Left lung (tissue), 14 donors: ENCODE measurements at places on chromosomes 7 and 10. TPM values are rescaled to one million over a fixed set of nuclear protein-coding genes. Genes with fewer than 3 reads are reported as not detected.

GRCh38 chr7:102047-102711, 90.2 kb upstream of the FAM20C start:
- H3K4me1 ChIP-seq: no peaks in the 10 kb centered on the region
- H3K27ac ChIP-seq: no peak overlapping the region
- no peaks in the 10 kb centered on the region for H3K36me3 ChIP-seq

DNA sequence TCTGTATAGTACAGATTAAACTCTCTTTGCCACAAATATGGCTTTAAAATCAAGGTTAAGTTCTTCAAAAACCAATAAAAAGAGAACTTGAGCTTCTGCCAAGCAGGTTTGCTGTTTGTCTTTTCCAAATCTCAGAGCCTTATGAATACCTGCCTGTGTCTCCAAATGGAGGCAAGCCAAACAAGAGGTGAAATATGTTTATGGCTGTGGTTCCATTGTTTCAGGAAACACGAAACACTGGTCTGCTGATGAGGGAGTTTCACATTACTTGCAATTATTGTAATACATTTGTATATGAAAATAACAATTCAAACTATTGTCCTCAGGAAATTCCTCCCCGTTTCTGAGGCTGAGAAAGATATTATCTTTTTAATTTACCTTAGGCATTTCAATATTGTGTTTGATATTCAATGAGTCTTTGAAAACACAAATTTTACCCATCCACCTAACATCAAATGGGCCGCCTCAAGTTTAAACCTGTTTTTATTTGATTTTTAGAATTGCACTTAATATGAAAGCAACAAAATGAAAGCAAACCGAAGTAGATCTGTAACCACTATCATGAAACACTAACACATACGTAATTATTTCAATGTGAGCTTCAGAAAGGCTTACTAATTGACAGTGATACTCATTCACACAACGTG, 359.3 kb downstream of the HGF start:
- H3K4me3 ChIP-seq: no peak overlapping the region
- H3K4me1 ChIP-seq: no peaks in the 10 kb centered on the region
- no peaks in the 10 kb centered on the region for H3K27me3 ChIP-seq

The BAIAP2L1 gene
- 20.8 TPM for polyA plus RNA-seq

DNA sequence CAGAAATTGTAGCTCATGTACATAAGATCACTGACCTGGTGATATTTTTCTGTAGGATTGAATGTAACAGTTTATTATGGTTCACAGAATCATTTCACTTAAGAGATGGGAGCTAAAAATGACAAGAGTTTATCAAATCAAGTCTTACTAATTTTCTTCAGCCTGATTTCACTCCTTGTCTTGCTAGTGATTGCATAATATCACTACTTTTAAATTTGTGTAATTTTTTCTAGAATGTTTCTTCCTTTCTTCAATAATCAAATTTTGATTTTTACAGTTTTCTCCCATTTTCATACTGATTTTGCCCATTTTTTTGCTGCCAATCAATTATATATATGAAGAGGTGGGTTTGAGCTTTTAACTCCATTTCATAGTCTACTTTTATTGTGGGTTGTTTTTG, 68.8 kb upstream of the TMEM140 start:
- H3K27ac ChIP-seq: no peak overlapping the region
- no peaks in the 10 kb centered on the region for H3K27me3 ChIP-seq
- no peak overlapping the region for H3K4me3 ChIP-seq
- H3K4me1 ChIP-seq: no peaks in the 10 kb centered on the region

DNA sequence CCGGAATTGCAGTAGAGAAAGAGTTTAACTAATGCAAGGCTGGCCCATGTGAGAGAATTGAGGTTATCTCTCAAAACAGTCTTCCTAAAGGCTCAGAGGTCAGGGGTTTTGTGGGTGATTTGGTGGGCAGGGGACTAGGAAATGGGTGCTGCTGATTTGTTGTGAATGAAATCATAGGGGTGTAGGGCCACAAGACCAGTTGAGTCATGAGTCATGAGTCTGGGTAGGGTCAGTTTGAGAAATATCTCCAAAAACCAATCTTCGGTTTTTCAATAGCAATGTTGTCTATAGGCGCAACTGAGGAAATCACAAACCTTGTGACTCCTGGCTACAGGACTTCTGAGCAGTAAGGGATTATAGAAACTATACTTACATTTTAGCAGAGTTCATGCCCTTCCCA, 460.0 kb upstream of the NRP1 start:
- no peak overlapping the region for H3K4me3 ChIP-seq
- no peaks in the 10 kb centered on the region for H3K36me3 ChIP-seq
- DNase-seq: no peak
- H3K27me3 ChIP-seq: no peaks in the 10 kb centered on the region
- H3K27ac ChIP-seq: no peak overlapping the region
- no peaks in the 10 kb centered on the region for H3K4me1 ChIP-seq

DNA sequence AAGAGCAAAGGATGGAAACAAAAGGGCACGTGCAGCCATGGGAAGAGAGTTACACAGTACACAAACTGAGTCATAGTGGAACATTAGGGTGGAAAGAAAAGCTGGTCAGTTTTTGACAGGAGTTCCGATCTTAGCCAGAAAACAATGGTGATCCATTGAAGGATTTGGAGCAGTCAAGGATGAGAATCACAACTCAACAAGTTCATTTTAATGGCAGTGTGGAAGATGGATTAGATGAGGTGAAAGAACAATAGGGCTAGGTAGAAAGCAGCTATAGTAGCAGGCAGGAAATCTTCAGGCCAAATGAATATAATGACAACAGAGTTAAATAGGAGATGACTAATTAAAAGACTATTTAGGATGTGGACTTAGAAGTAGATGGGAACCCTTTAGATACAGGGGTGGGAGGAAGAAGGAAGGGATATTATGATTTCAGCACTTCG, 136.3 kb downstream of the DOCK4 start:
- no peaks in the 10 kb centered on the region for H3K27me3 ChIP-seq
- DNase-seq: no peak
- no peak overlapping the region for H3K4me3 ChIP-seq
- H3K27ac ChIP-seq: no peak overlapping the region
- peaks cover 12% of the 10 kb centered on the region for H3K4me1 ChIP-seq
- no peaks in the 10 kb centered on the region for H3K36me3 ChIP-seq

- no peaks in the 10 kb centered on the region for H3K27me3 ChIP-seq
- no peaks in the 10 kb centered on the region for H3K36me3 ChIP-seq
- H3K4me3 ChIP-seq: no peak overlapping the region
Measured at GRCh38 chr7:84105586-84105985, 89.0 kb downstream of the SEMA3A start.

DNA sequence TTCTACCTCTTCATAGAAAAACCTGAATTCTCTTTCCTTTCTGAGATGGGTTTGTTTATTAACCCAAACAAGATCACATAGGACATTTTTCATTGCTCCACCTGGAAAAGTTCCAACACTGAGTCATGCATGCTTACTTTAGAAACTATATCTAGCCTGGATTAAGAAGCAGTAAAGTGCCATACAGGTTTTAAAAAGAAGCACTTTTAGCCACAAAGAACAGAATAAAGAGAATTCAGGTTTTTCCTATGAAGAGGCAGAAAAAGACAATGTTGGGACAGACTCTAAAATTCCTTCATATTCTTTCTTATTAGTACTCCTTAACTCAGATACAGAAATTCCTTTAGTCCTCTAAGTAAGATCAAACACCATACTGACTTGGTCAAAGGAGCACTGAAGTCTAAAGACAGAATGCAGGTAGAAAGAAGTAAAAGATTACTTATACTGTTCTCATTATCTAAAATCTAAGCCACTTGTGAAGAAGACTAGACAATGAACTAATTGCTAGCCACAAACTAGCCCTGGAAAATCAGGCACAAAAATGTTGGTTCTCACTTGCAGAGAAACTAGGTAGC, 241.3 kb downstream of the ANK3 start:
- no peaks in the 10 kb centered on the region for H3K27me3 ChIP-seq
- DNase-seq: peak; percentile 53
- peak overlapping the region; percentile 31 for H3K27ac ChIP-seq
- no peaks in the 10 kb centered on the region for H3K36me3 ChIP-seq
- H3K4me3 ChIP-seq: no peak overlapping the region

- DNase-seq: no peak
- no peak overlapping the region for H3K4me3 ChIP-seq
- H3K27ac ChIP-seq: no peak overlapping the region
- no peaks in the 10 kb centered on the region for H3K36me3 ChIP-seq
- no peaks in the 10 kb centered on the region for H3K4me1 ChIP-seq
Measured at GRCh38 chr7:35816514-35816913, 15.7 kb downstream of the SEPTIN7 start.

- H3K4me3 ChIP-seq: no peak overlapping the region
- peaks cover 4% of the 10 kb centered on the region for H3K4me1 ChIP-seq
- DNase-seq: no peak
- no peak overlapping the region for H3K27ac ChIP-seq
- no peaks in the 10 kb centered on the region for H3K27me3 ChIP-seq
- H3K36me3 ChIP-seq: no peaks in the 10 kb centered on the region
Measured at GRCh38 chr10:30095631-30096422, 36.4 kb upstream of the JCAD start.

The GFRA1 gene
- 3.5 TPM for polyA plus RNA-seq

- no peaks in the 10 kb centered on the region for H3K4me1 ChIP-seq
- H3K4me3 ChIP-seq: no peak overlapping the region
- no peak overlapping the region for H3K27ac ChIP-seq
- DNase-seq: no peak
- no peaks in the 10 kb centered on the region for H3K36me3 ChIP-seq
Measured at GRCh38 chr10:22486431-22486830, 141.1 kb downstream of the SPAG6 start.

- no peaks in the 10 kb centered on the region for H3K4me1 ChIP-seq
- H3K36me3 ChIP-seq: no peaks in the 10 kb centered on the region
- peak overlapping the region; percentile 81 for H3K27ac ChIP-seq
- DNase-seq: no peak
Measured at GRCh38 chr7:140640060-140640637, 464 bp downstream of the DENND2A start.

- no peak for DNase-seq
- no peaks in the 10 kb centered on the region for H3K36me3 ChIP-seq
- H3K27me3 ChIP-seq: peaks cover 16% of the 10 kb centered on the region
- H3K27ac ChIP-seq: no peak overlapping the region
- H3K4me1 ChIP-seq: no peaks in the 10 kb centered on the region
- H3K4me3 ChIP-seq: no peak overlapping the region
Measured at GRCh38 chr7:128944487-128945236, 6.9 kb downstream of the IRF5 start.

- no peaks in the 10 kb centered on the region for H3K27me3 ChIP-seq
- no peak overlapping the region for H3K27ac ChIP-seq
- H3K36me3 ChIP-seq: no peaks in the 10 kb centered on the region
- H3K4me1 ChIP-seq: no peaks in the 10 kb centered on the region
Measured at GRCh38 chr10:129759214-129760002, 204.7 kb downstream of the EBF3 start.

The ARL3 gene
- polyA plus RNA-seq: 21.7 TPM

The BICC1 gene
- polyA plus RNA-seq: 39.6 TPM

The EXOSC1 gene
- 39.9 TPM for polyA plus RNA-seq

DNA sequence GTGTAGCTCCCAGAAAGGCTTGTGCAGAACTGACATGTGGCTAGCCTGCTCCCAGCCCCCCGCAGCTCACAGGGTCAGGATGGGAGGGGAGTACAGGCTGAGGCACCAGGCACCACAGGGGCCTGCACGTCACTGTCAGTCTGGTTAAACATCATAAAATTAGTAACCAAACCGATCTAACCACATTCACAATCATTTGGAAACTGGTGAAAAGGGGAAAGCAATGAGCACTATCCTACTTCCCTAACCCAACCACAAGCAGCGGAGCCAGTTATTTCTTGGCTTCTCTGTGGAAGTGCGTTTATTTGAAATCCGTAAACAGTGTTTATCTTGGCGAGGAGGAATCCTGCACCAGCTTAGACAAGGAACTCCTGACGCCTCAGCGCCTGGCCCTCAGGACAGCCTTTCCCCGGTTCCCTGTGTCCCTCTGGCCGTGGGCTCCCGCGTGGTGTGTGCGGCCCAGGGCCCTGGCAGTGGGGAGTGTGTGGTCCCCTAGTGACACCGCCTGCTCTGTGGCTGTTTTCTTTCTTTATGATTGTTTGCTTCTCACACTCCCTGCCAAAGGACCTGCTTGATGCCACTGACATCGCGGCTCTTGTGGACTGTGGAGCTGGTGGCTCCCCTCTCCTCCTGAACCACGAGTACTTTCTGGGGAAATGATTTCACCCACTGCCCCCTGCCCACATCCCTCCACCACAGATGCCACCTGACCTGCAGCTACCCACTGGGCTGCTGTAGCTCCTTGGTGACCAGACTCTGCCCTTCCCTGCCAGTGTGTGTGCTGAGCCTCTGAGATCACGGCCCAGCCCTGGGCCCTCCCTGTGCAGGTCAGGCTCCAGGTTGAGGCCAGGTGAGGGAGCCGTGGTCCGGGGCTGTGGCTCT, 38.0 kb downstream of the INPP5A start:
- H3K4me1 ChIP-seq: peaks cover 28% of the 10 kb centered on the region
- H3K4me3 ChIP-seq: no peak overlapping the region
- peak; percentile 79 for DNase-seq
- H3K36me3 ChIP-seq: no peaks in the 10 kb centered on the region

GRCh38 chr10:123323884-123324283, 169.7 kb downstream of the BUB3 start:
- H3K4me1 ChIP-seq: no peaks in the 10 kb centered on the region
- no peaks in the 10 kb centered on the region for H3K27me3 ChIP-seq
- H3K36me3 ChIP-seq: no peaks in the 10 kb centered on the region
- no peak for DNase-seq
- H3K27ac ChIP-seq: no peak overlapping the region

- H3K4me1 ChIP-seq: peaks cover 38% of the 10 kb centered on the region
- no peaks in the 10 kb centered on the region for H3K36me3 ChIP-seq
- no peak overlapping the region for H3K27ac ChIP-seq
- no peak overlapping the region for H3K4me3 ChIP-seq
- peaks cover 1% of the 10 kb centered on the region for H3K27me3 ChIP-seq
- no peak for DNase-seq
Measured at GRCh38 chr7:29139191-29139590, 7.1 kb downstream of the CPVL start.

- DNase-seq: no peak
- H3K27ac ChIP-seq: no peak overlapping the region
- H3K4me3 ChIP-seq: no peak overlapping the region
Measured at GRCh38 chr10:19998482-19998881, 182.2 kb downstream of the PLXDC2 start.

DNA sequence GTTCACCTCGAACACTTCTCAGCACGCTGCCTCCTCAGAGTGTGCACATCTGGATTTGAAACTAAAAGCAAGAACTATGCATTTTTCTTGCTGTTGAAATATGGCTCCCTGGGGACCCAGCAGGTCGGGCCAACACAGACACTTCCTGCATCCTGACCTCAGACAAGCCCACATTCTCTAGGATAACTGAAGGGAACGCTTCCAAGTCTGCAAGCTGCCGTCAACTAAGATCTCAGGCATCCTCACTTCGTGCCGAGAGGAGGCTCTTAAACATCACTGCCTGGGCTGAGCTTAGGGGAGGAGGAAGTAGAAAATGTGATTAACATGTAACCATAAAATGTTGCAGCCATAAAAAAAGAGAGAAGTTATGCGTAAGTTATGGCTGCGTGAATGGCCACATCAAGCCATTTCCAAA, 65.5 kb downstream of the PYROXD2 start:
- peaks cover 3% of the 10 kb centered on the region for H3K4me1 ChIP-seq

The SHH gene
- polyA plus RNA-seq: 14.7 TPM
